ENCODE measurements at places on chromosomes 7 and 10.

- DNase-seq: no peak
These were observed 2.1 kb upstream of the H2AZ2 start for GRCh38 chr7:44849885-44850544.

GRCh38 chr7:101432316-101432715 is 69.6 kb downstream of the COL26A1 start:
- DNase-seq: no peak

GRCh38 chr7:43594020-43594419 is 11.1 kb downstream of the STK17A start:
- no peak for DNase-seq

GRCh38 chr7:923108-924041 is 31.1 kb downstream of the ADAP1 start:
- peak; percentile 90 for DNase-seq
